ENCODE measurements at places on chromosomes 1 and 21.

DNA sequence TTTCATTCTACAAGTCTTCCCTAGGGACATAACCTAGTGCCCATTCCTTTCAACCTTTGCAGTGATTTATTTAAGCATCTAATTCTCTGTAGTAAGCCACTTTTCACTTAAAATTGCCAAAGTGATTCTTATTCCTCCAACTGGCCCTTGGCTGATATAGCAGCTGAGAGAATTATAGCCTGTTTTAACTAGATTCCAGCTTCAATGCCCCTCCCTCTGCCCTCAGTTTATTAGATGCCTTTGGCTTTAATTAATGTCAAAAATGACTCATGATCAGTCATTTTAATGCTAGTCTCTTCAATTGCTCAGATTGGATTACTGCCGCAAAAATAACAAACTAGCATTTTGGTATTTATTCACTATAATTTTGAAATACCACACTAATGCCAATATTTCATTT is 145.4 kb upstream of the KCTD3 start:
- DNase-seq = no peak

DNA sequence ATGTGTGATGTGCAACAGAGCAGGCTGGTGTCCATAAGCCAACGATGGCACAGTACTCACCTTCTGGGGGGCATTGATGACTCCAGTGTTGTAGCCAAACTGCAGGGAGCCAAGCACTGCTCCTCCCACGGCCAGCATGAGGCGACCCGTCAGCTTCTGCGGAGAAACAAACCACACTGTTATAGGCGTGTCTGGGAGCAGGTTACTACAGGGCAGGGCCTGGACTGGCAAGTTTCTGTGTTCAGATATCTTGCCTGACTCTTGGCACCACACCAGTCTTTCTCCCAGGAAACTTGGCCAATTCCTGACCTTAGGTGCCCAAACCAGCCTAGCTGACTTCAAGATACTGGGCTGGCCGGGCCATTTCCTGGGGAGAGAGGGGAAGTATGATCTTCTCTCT is 15.5 kb downstream of the SLC2A1 start:
- DNase-seq = no peak

GRCh38 chr1:1092149-1092855 is 18.2 kb upstream of the RNF223 start:
- DNase-seq = no peak

DNA sequence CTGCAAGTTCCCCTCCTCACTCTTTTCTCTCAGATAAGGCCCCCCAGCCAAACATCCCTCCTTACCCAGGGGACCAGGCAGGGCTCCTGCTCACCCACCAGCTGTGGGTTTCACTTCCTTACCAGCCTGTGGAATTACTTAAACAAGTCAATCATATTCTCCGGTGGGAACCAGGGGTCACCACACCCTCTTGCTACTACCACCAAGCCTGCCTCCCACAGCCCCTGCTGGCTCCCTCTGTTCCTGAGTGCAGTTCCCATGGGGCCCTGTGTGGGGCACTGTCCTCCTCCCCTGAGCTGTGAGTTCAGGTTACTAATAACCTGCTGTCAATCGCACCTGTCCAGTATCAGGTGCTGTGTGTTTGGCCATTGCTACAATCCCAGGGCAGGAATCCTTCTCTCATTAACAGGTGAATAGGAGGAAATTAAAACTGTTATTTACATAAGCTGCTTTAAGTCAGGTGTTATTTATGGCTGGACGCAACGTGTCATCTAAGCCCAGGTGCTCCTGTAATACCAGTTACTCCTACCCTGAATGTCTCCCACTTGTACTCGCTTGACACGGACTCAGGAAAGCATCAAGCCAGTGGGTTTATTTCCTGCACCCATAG is 53.1 kb upstream of the LBR start:
- DNase-seq = peak; percentile 73

GRCh38 chr21:41519806-41520559 is 12.0 kb upstream of the TMPRSS2 start:
- DNase-seq = no peak

DNA sequence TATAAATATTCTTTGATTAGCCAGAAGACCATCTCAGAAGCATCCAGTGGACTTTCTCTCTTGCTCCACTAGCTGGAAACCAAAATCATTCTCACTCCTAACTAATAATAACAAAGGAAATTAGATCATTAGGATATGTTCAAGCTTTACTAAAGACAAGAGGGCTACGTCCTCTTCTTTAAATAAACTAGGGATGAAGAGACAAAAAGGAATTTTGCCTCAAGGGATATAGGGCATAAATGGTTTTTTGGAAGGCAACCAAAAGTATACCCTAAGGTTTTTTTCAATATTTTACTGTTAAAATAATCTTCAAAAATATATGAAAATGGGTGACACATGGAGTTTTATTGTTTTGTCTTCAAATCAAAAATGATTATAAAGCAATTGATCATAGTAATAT is 745.8 kb downstream of the MRPL39 start:
- DNase-seq = no peak

GRCh38 chr21:33949516-33950430 is 34.2 kb upstream of the ATP5PO start:
- DNase-seq = no peak

- DNase-seq = no peak
Observed at GRCh38 chr1:244154872-244155531, 103.9 kb downstream of the ZBTB18 start.

DNA sequence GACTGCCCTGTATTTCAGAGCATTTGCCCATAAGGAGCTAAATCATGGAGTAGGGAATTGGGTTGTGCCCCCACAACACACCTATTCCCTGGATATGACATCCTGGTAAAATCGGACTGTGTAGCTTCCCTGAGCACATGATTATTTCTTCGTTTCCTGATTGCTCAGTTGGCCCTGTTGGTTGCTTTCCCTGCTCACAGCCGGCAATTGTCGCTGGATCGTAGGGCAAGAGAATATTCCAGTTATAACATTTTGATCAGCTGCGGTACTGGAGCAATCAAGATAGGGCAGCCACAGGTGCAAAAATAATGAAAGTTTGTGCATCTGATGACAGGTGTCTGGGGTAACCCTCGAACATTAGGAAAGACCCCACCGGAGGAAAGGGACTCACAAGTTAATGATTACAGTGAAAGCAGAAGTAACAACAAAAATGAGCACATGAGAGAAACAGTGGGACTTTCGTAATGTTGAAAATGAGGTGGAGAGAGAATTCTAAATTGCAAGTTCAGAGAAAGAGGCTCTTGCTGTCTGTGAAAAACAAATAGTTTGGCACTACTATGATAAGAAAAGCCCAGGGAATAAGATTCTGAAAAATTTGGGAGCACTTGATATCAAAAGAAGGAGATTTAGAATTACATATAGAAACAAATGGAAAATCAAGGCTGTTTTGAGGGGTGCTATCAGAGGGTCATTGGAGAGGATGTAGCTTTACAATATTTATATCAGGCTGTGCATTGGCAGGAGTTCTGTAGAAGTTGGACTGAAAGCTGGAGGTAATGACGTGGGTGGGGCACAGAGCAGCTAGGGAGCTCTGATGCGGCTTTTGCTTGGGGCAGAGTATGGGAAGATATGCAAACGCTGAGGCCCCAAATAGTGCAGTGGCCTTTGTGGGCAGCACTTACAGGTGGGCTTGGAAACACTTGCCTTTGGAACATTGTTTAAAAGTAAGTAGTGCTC is at the start of gene MAB21L3:
TSS of gene MAB21L3 (plus strand) at position 833 of the 957 bp plus-strand sequence. CDS start 1,217 bp downstream, outside the sequence.
- no peak for DNase-seq

GRCh38 chr1:209988706-209989105 is 50.7 kb downstream of the SYT14 start:
- DNase-seq = no peak

GRCh38 chr1:48680411-48681035 is 96.2 kb downstream of the BEND5 start:
- no peak for DNase-seq

DNA sequence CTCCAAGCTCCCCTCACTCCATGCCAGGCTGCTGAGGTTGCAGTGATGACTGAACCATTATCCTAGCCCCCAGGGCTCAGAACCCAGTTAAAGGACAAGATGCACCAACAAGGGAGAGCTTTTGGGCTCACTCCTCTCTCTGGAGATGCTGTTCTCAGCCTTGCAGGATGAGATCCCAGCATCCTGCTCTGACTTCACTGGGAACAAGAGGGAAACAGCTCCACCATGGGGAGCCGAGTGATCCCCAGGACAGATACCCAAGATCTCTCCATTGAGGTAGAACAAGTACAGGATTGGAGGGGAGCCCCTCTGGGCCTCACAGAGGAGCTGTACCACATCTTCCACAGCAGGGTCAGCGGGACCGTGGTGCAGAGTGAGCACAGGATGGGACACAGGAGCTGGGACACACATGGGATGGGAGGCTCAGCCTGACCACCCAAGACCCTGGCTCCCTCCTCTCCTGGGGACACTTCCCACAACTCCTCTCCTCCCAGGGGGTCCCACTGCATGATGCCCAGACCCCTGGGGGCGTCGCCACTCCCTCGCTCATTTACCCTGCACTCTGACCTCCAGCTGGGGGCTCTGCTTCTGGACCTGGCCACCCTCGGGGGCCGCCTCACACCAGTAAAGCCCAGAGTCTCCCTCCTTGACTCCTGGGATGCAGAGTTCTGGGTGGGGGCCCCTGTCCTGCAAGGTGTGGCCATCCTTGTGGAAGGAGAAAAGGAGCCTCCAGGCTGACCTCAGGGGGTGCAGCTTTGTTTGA is 18.6 kb upstream of the SLAMF9 start:
- DNase-seq = no peak

DNA sequence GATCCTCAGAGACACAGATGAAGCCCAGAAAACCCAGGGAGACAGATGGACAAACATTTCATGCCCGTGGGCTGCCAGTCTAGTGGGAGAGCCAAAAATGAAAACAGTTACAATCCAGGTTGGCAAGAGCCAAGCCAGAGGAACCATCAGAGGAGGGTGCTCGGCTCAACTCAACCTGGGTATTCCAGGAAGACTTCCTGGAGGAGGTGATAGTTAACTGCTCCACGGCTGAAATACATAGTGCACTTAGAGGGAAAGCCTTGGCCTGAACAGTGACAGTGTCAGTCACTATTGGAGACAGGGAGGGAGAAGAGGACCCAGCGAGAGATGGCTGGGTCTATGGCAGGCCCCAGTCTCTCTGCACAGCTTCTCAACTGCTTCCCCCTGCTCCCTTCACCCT is 1.9 kb downstream of the ARHGEF19 start:
- DNase-seq = no peak

- DNase-seq = no peak
Observed at GRCh38 chr1:74953622-74954021, 180.6 kb upstream of the LHX8 start.

DNA sequence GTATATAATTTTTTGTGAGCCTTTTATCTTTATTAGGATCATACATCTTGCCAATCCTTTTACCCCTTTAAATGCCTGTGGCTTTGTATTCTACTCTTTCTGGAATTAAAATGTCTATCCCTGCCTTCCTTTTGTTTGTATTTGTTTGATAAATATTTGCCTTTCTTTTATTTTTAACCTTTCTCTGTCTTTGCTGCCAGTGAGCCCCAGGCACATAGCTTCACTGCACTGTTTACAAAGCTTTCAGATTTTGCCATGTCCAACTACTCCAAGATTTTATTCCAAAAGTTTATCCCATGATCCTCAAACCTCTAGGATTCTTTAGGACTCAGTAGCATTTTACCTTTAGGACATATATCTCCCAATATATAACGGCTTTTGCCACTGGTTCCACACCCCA is 281.2 kb downstream of the PAPPA2 start:
- DNase-seq = no peak

GRCh38 chr1:2314803-2315673 is 76.3 kb downstream of the MORN1 start:
- DNase-seq = no peak

GRCh38 chr21:34974162-34974981 is 74.7 kb downstream of the RUNX1 start:
- DNase-seq = no peak

DNA sequence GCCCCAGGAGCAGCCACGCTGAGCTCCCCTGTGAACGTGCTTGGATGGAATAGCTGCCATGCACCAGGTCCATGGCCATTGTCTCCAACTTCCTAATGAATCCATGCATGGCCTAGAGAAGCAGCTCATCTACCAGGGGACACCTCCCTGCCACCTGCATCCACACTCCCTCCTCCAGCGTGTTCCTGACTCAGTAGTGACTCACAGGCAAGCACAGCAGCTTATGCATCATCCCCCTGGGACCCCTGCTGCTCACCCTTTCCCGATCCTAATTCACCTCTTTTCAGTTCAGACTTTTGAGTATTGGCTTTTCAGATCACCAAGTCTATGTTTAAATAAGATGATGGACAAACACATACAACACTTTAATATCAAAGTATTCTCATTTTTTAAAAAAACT is 39.9 kb upstream of the TADA1 start:
- no peak for DNase-seq

GRCh38 chr1:109609881-109610280 is 9.5 kb downstream of the GNAT2 start:
- DNase-seq = no peak

- DNase-seq = no peak
Observed at GRCh38 chr1:38512024-38512767, 347.4 kb downstream of the RRAGC start.

- DNase-seq = no peak
Observed at GRCh38 chr21:32083197-32083596, 195.7 kb downstream of the MIS18A start.

DNA sequence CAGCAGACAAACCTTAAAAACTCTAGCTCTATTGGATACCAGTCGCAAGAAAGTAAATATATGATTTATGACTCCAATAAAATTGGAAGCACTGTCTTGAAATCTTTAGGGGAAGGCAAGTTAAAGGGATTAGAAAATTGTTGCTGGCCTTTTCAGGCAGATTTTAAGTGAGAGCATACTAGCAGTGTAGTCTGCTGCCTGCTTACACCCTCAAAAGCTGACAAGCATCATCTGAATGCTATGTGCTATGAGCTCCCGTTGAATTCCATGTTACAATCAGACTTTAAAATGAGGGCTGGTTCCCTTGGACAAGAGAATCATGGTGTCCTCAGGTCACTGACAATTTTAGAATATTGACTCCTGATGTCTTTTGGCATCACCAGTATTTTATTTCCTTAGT is 271.1 kb upstream of the C1orf105 start:
- no peak for DNase-seq

- DNase-seq = no peak
Observed at GRCh38 chr21:42039470-42039901, 29.3 kb upstream of the ZBTB21 start.

GRCh38 chr1:186605762-186606350 is 74.4 kb downstream of the PTGS2 start:
- DNase-seq = no peak

GRCh38 chr1:180902541-180902940 is 10.2 kb upstream of the KIAA1614 start:
- DNase-seq = no peak

GRCh38 chr1:34885405-34886247 is 26.1 kb upstream of the SMIM12 start:
- no peak for DNase-seq

GRCh38 chr1:17688217-17688810 is 66.8 kb upstream of the ACTL8 start:
- DNase-seq = no peak

DNA sequence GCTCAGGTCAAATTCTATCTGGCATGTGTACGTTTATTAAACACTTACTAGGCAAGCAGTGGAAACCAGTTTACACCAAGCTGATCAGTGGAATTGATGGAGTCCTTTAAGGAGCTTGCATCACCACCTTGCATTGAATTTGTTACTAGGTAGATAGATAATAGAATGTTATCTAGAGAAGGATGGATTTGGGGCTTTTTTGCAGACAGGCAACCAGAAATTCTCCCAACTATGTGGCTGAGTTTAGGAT is 44.9 kb downstream of the HHAT start:
- no peak for DNase-seq

- no peak for DNase-seq
Observed at GRCh38 chr1:64775113-64775512, 30.2 kb downstream of the RAVER2 start.

Data from NCI-H2107 (cell line).